NCI-H510A (cell line): ENCODE measurements at places on chromosomes 7 and 10.

DNA sequence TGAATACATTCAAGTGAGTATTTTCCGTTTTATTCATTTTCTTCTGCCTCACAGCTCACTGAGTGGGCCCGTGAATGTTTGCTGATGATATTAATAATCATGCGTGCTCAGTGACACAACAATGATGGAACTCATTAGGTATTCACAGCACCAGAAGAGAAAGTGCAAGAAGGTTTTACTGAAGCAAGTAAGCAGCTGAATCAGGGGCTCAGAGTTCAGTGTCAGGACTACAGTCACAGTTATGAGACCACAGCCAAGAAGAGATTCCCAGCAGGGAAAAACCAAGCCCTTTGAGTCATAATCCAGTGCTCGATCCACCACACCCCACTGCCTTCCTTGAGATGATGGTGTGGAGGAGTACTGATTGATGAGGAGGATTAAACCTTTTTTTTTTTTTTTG is 247.4 kb downstream of the KIAA1217 start:
- no peak for DNase-seq

GRCh38 chr7:15765753-15766152 is 79.3 kb upstream of the MEOX2 start:
- DNase-seq = no peak

GRCh38 chr10:77904100-77904840 is 22.3 kb downstream of the DLG5 start:
- no peak for DNase-seq

GRCh38 chr10:124598773-124599587 is 137.4 kb downstream of the LHPP start:
- no peak for DNase-seq

DNA sequence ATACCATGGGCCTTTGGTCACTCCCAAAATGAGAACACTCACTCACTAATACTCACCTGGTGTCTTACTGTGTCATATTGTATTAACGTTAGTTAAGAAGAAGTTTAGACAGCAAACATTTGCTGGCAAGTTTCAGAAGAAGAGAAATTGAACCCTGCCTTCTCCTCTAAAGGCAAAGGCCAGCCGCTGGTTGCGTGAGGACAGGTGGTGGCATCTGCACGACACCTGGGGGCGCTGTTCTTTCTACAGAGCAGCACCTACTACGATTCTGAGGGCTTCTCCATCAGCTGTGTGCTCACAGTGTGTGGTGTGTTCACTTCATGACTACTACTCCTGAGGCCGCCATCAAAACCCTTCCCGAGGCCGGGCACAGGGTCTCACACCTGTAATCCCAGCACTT is 17.9 kb upstream of the CLEC2L start:
- no peak for DNase-seq

DNA sequence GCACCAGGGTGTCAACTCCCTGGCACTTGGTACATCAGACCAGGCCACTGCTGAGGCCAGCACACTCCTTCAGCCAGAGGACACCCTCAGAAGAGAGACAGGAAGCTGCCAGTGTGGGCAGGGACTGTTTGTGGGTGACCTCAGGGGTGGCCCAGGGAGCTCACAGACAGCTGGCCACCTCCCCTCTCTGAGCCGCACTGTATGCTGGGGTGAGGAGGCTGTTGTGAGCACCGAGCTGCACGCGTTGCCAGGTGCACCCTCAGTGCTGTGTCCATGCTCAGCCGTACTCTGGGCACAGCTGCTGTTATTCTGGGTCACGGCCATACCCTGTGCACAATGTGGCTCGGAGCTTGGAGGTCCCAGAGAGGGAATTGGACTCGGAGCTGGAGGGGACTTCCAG is 61.5 kb upstream of the NANOS1 start:
- no peak for DNase-seq
